ENCODE measurements at places on chromosomes 5 and 9. TPM values are rescaled to one million over a fixed set of nuclear protein-coding genes. Genes with fewer than 3 reads are reported as not detected.

GRCh38 chr5:90307782-90308181 lies 101.8 kb downstream of the CETN3 start:
- DNase-seq, result no peak

DNA sequence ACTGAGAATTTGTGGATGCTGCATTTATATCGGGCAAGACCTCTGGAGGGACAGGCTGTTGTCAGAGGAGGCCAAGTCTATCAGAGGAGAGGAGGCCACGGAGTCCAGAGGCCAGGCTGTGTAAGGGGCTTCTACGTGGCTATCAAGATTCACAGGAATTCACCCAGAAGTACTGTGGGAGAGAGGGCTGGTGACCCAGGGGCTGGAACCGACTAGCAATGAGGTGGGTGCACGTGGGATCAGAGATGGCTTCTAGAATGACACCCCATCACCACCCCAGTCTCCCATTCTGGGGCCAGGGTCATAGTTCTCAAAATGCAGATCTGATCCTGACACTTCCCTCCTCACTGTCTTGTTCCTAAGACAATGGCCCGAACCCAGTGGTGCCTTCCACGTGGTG lies 61.2 kb upstream of the PHYKPL start:
- DNase-seq, result no peak

DNA sequence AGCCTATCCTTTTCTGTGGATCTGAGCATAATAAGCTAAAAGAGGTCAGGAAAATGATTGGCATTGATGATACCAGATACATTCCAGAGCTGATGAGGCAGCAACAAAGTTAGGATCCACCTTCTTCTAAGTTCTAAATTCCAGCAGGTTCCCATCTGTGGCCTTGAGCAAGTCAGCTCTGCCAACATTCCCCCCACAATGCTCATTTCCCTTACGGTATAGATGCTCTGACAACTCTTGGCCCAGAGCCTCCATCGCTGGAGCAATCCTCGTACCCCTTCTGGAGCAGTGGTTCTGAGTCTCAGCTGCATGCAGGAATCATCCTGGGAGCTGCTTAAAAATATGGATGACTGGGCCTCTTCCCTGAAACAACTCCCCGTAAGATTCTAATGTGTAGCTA lies 78.1 kb downstream of the MED27 start:
- DNase-seq, result no peak

GRCh38 chr5:171295299-171295698 lies 13.7 kb upstream of the TLX3 start:
- no peak for DNase-seq

DNA sequence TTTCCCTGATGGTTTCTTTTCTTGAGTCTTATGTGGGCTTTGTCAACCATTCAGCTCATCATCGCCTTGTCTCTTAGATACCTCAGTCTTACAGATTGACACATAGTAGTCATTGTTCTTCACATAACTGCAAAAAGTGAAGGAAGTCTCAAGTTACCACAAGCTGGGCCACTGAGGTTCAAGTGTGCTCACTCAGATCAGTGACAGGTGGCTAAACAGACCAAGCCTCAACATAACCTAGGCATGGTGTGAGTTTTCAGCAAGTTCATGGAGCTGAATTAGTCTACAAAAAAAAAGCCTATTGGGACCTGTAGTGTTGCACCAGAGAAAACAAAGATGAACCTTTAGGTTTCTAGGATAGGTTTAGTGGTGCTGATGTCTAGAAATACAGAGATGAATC lies 58.2 kb downstream of the RFK start:
- DNase-seq, result no peak

DNA sequence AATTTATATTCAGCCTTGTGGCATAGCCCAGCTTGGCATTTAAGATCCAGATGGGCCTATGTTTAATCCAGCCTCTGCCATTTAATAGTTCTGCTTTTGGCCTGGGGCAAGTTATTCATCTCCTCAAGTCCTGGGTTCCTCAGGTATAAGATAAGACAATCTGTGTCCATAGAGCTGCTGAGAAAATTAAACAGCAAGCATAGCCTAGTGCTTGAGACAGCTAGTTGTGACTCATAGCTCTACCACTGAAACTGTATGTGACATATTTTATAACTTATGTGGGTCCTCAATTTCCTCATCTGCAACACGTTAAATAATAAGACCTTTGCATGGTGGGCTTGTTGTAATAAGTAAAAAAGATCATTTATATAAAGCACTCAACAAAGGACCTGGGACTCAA lies 53.3 kb upstream of the ATP10B start:
- DNase-seq, result no peak

DNA sequence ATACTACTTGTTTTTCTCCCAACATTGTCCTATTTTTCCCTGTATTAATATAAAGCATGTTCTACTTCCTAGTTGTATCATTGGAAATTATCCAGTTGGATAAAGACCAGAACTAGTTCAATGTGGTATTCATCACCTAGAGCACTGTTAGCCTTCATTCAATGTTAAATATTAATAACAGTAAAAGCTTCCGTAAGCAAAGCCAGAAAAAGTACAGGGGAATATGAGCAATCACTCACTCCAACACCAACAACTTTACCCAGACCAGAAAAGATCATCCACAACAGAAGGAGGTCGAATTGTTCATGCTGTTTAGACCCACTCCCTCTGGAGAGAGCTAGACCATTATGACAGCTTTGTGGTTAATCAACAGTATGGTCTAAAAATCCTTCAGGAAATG lies 728.4 kb downstream of the MAT2B start:
- DNase-seq, result no peak

DNA sequence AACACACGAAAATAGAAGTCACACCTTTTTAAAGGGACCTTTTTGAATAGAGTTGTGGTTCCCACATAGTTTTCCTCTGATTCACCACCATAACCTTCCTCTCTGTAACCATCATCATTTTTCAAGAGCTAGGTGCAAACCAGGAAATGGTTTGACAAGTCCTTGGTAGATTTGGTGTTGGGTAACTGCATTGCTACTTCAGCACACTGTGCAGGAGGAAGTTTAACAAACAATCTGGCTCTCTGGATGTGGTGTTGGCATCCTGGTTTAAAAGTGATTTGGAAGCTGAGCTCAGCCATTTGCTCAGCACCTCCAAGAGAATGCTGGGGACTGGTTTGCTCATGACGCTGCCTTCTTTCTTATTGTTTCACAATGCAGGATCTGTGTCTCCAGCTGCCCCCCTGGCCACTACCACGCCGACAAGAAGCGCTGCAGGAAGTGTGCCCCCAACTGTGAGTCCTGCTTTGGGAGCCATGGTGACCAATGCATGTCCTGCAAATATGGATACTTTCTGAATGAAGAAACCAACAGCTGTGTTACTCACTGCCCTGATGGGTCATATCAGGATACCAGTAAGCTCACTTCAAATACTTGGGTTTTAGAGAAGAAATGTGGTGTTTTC lies 213.1 kb downstream of the RFK start:
- DNase-seq, result no peak

DNA sequence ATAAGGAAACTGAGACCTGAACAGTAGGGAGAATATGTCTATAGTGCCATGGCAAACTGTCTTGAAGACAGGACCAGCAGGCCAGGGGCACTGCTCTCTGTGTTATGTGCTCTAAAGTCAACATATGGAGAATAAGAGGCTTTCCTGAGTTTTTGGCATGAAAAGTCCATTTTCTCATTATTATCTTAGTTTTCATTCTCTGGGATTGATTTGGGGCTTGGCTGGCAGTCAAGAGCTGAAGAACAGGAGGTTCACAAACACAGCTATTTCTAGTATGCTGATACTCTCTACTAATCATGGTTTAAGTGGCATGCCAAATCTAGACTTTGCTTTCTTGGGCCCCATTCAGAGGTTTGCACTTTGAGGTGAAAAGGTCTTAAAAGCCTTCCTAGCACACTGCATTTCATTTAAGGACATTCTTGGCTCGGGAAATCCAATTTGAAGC lies 404.4 kb downstream of the ZNF608 start:
- DNase-seq, result peak; percentile 79

- peak; percentile 78 for DNase-seq
Observed at GRCh38 chr9:78035383-78035993, 3.9 kb upstream of the GNAQ start.

The SEMA6A gene
- polyA plus RNA-seq, result 6.6 TPM

DNA sequence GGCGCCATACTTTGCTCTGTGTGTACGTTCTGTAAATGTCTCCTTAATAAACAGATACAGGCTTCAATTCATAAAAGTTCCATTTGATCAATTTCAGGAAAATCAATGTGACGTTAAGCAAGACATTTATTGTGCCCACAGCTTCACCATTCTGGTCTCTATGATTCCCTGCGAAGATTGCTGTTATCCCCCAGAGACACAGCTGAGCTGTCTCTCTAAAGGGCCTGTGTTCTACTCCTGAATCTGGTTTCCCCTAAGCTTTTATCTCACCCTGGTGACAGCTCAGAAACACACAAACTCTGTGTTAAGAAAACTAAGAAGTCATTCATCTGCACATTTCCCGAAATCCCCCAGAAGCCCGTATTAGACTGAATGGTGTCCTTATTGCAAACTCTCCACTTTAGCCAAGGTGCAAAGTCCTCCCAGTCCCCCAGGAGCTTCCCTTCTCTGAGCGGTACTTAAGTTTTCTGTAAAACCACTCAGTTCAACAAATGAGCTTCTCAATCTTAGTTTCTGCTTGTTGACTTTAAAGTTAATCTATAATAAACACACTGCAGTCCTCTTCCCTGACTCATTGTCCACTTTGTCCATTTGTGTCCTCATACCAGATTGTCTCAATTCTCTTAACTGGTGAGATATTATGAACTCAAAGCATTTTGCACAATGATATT lies 1.4 kb upstream of the C5orf15 start:
- no peak for DNase-seq

DNA sequence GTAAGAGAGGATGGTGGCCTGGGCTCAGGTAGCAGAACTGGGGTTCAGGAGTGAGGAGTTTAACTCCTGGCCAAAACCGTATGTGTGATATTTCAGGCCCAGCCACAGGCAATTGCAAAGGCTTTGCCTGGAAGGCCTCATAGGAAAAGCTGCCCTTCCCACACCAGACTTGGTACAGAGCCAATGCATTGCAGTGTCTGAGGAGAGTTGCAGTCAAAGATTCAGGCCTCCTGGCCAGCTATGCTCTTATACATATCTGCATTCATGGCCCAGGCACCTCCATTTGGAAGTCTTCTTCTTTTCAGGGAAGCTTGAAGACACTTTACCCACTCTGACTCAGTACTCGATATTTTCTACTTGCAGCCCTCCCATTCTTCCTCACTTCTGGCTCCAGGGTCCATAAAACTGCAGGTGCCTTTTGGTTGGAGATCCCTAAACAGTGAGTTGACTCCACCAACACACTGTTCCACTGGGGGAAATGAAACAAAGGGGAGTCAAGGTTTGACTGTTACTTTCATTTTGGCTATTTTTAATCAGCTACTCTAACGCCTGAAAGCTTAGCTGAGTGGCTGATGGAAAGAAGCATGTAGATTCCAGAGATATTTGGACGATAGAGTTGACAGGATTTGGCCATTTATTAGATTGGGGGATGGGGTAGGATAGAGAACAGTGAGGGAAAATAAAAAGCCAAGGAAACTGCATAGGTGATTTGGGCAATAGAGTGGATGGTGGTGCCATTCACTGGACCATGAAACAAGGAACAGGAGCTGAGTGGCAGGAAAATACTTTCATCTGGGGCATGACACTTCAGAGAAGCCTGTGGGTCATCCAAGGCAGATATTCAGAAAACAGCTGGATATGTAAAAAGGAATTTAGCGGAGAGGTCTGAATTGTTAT lies 30.6 kb upstream of the IL33 start:
- DNase-seq, result no peak

The FAM169A gene
- 1.1 TPM for polyA plus RNA-seq

The TMEM215 gene
- not detected for polyA plus RNA-seq

DNA sequence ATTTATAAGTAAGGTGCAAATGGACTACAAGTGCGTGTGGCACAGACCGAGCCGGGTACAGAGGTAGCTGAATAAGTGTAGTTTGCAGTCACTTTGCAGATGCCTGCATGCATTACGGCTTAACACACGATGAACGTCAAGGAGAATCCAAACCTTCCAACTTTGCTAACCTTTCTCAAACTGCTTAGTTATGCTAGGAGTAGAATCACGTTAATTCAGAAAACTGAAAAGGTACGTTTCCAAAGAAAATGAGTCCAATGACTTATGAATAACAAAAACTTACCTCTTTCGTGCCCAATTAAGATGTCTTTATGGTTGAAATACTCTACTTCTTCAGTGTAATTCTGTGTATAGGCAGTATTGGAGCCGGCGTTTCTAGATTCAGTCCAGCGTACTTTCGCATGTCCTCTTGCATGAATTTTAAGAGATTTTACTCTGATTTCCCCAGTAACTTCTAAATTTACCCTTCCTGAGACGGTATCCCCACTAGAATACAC lies 539 bp downstream of the ARRDC3 start:
- peak; percentile 29 for DNase-seq

- DNase-seq, result no peak
Observed at GRCh38 chr9:105637787-105638395, 24.4 kb upstream of the TAL2 start.

The MSMP gene
- 0.42 TPM for polyA plus RNA-seq

The HNRNPK gene
- 376 TPM for polyA plus RNA-seq

GRCh38 chr5:143328589-143329220 lies 74.8 kb downstream of the NR3C1 start:
- DNase-seq, result no peak

The HACD4 gene
- 3.8 TPM for polyA plus RNA-seq

The FLT4 gene
- polyA plus RNA-seq, result 8.4 TPM

The ARL14EPL gene
- not detected for polyA plus RNA-seq

DNA sequence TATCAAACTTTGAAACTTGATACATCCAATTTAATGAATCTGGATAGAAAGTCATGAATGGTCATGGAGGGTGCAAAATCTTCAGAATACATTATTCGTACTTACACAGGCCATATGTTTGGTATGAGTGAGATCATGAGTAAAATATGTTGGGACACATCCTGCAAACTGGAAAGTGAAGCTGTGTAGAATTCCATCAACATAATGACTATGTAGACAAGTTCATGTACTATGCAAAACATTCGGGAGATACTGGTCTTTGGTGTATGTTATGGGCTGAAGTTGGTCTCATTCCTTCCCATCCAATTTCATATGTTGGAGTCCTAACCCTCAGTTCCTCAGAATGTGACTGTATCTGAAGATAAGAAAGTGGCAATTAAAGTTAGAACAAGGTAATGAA lies 18.1 kb upstream of the CTNND2 start:
- no peak for DNase-seq

The OSTF1 gene
- polyA plus RNA-seq, result 32.9 TPM

The SETX gene
- polyA plus RNA-seq, result 23.7 TPM

- no peak for DNase-seq
Observed at GRCh38 chr9:7533376-7534090, 266.0 kb downstream of the DMAC1 start.

The NEK6 gene
- 38.3 TPM for polyA plus RNA-seq

The WDR55 gene
- 13.5 TPM for polyA plus RNA-seq

The TPRN gene
- polyA plus RNA-seq, result 9.3 TPM

The TAF11L14 gene
- polyA plus RNA-seq, result not detected

DNA sequence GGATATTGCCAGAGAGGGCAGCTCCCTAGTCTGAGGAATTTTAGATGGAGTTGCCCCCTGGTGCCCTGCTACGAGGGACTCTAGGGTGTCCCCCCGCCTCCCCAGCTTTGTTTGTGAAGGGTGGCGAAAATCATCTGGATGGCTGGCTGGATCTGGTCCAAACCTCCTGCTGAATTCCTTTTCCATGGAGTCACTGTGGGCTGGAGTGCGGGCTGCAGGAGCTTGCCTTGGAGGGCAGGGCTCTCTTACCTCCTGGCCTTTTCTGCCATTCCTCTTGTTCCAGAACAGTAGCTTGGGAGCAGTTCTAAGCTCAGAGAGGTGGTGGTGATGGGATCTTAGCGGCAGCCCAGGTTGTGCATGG lies 2.1 kb downstream of the SYNPO start:
- no peak for DNase-seq

The ATP6V0E1 gene
- 324 TPM for polyA plus RNA-seq

GRCh38 chr5:143898381-143898780 lies 86.4 kb downstream of the HMHB1 start:
- DNase-seq, result no peak

The NFIB gene
- 20.8 TPM for polyA plus RNA-seq

Measured in urinary bladder (tissue), 4 donors.